ENCODE measurements at places on chromosomes 3 and 15. TPM values are rescaled to one million over a fixed set of nuclear protein-coding genes. Genes with fewer than 3 reads are reported as not detected.

The B3GALNT1 gene
- 12.7 TPM for total RNA-seq

The GALNT15 gene
- under 0.01 TPM for total RNA-seq

The SNRPN gene
- 74.9 TPM for total RNA-seq

The CGNL1 gene
- total RNA-seq, result under 0.01 TPM

The CEP152 gene
- total RNA-seq, result 4.8 TPM

The CPLX3 gene
- total RNA-seq, result not detected

The PGBD4 gene
- 2.2 TPM for total RNA-seq

The CD200 gene
- 12.1 TPM for total RNA-seq

The CNTN4 gene
- total RNA-seq, result 0.27 TPM

The SLC6A1 gene
- under 0.01 TPM for total RNA-seq

The CHRNA3 gene
- total RNA-seq, result not detected

The RAB7A gene
- 51.4 TPM for total RNA-seq

The MIX23 gene
- 2.7 TPM for total RNA-seq

The PATL2 gene
- 5.7 TPM for total RNA-seq

The KPNA1 gene
- total RNA-seq, result 10.5 TPM

The ZBED2 gene
- under 0.01 TPM for total RNA-seq

The NUP210 gene
- 140 TPM for total RNA-seq

The LRRN1 gene
- 3.8 TPM for total RNA-seq

The ZIC4 gene
- not detected for total RNA-seq

The ABCF3 gene
- 53.9 TPM for total RNA-seq

The EPHA3 gene
- not detected for total RNA-seq

The MORC1 gene
- under 0.01 TPM for total RNA-seq

The PLA1A gene
- not detected for total RNA-seq

The SLC12A8 gene
- total RNA-seq, result under 0.01 TPM

The ZNF80 gene
- total RNA-seq, result not detected

The CNTN6 gene
- total RNA-seq, result not detected

The CLRN1 gene
- not detected for total RNA-seq

The LTF gene
- total RNA-seq, result 3.2 TPM

The CPNE9 gene
- total RNA-seq, result 0.81 TPM

The IDH3A gene
- 11.8 TPM for total RNA-seq

The CAPN3 gene
- 3.0 TPM for total RNA-seq

The DNAH12 gene
- under 0.01 TPM for total RNA-seq

The APH1B gene
- total RNA-seq, result 20.5 TPM

The ETV5 gene
- total RNA-seq, result 5.1 TPM

The PAQR5 gene
- total RNA-seq, result 0.27 TPM

The FBXO40 gene
- not detected for total RNA-seq

The CCNL1 gene
- total RNA-seq, result 833 TPM

The ABI3BP gene
- total RNA-seq, result 1.1 TPM

Data from hematopoietic multipotent progenitor cell (in vitro differentiated cells).